ENCODE measurements at places on chromosomes 6 and 20.

- DNase-seq: no peak
Measured at GRCh38 chr6:158744986-158745430, 74.2 kb downstream of the EZR start.

GRCh38 chr6:83292900-83293843, 100.0 kb downstream of the RWDD2A start:
- no peak for DNase-seq

DNA sequence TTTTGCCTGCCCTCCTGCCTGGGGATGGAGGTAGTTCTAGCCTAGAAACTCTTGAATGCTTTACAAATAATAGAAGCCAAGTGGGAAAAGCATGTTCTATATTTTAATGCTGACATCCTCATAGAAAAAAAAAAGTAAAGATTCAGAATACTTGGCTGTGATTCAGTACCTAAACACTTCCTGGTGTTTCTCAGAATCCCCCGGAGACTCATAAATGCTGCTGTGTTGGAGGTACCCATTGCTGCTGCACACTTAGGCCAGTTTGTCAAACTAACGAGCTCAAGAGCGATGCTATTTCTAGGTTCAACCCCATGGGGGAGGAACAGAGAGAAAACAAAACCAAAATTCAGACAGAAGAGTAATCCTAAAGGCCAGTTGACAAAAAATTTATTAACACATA, 38.8 kb upstream of the ZFP64 start:
- no peak for DNase-seq

DNA sequence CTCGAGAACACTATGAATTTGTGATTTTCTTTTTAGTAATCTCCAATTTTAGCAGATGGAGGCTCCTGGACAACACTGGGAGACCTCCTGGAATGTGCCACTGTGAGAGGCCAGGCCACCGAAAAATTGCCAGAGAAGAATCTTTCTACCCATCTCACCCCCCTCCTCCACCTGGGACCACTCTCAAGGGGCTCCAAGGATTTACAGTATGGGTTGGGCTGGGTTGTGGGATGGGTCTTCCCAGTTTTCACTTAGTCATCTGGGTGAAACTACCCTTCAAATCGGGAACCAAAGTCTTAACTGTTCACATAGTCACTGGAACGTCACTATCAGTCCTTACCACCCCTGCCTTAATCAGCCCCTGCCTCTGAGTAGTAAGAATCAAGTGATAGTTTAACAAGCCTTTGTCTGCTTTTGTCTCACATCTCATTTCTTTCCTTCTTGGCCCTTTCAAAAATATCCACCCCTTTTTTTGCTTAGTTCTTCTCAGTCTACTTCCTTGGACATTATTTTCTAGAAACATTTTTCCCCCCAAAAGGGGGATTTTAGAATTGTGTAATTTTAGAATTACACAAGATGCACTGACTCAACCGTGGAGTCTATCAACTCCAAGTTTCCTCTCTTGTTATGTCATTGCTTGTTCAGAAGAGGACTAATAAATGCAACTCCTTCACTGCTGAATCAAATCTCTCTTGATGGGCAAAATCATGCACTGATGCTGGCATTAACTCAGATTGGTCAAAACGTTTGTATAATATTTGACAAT, 148.2 kb upstream of the MOCS1 start:
- no peak for DNase-seq

GRCh38 chr20:36064658-36065426, 89.7 kb upstream of the EPB41L1 start:
- peak; percentile 68 for DNase-seq

DNA sequence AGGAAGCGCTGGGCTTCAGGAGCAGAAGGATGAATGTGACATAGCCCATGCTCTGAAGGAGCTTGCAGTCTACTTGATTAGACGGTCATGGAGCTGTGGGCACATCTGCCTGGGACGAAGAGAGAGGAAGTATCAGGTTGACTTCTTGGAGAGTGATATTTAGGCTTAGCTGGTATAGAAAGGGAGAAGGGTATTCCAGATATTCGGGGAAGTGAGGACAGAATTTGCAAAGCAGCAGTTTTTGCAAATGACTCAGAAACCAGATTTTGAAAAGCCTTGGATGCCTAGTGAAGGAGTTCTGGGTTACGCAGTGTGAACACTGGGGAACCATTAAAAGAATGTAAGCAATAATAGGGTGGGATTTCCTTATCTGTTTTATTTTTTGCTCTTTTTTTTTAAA, 60.7 kb downstream of the EYA4 start:
- DNase-seq: no peak

DNA sequence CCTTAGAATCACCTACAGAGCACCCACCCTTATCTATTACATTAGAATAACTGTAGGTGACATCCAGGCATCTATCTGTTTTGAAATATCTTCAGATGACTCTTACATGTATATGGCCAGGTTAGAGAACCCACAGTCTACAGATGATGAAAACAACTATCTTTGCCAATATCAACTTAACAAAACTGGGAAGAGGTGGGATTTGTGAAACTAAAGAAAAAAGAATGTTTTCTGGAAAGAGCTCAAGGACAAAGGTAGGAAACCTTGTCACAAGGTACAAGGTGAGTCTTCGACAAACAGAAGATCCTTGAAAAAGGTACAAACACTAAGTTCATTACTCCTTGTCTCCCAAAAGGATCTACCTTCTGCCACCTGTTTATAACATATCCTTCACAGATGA, 47.0 kb upstream of the DST start:
- no peak for DNase-seq

DNA sequence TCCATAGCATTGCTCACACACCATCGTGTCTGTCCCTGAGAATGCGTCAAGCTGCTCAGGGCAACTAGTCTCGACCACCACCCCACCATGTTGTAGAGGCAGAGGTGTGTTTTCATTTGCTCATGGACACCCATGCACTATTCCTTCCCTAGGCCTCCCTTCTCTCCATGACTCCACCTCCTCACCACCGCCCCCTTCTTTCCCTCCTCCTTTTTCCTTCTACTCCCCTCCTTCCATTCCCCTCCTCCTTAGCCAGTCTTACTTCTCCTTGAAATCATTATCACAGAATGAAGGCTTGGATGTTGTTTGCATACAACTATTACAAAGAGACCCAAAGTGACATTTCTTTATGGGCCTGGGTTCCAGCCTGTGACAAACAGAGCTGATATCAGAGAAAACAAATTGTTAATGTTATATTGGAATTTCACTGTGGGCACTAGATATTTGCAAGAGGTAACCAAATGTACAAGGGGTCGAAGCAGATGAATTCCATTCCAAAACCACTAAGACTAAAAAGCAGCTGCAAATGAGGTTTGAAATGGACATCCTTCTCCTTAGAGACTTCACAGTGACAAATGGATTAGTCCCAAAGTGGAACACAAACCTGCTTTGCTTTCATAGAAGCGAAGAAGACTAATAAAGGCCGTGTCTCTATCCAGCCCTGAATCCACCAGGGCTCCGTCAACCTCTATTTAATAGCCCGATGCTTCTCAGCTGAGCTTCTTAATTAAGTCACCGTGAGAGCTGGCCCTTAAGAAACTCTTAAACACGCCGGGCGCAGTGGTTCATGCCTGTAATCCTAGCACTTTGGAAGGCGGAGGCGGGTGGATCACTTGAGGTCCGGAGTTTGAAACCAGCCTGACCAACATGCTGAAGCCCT, 275.8 kb upstream of the SULF2 start:
- DNase-seq: no peak

DNA sequence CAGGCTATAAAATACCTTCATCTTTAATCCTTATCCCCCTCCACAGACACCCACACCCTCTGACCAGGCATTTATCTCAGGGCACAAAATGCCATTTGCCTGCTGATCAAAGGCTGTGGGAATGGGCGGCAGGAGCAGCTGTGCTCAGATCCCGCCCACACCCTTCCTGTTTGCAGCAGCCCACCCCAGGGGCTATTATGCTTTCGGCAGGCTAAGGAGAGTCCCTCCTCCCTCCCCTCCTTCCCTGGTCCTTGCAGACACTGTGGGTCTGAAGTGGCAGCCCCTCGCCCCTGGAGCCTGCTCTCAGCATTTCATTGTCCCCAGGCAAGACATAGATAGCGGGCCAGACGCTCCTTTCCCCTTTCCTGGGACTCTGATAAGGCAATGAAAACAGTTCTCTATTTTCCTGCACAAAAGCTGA, 220.8 kb upstream of the HEY2 start:
- DNase-seq: no peak

DNA sequence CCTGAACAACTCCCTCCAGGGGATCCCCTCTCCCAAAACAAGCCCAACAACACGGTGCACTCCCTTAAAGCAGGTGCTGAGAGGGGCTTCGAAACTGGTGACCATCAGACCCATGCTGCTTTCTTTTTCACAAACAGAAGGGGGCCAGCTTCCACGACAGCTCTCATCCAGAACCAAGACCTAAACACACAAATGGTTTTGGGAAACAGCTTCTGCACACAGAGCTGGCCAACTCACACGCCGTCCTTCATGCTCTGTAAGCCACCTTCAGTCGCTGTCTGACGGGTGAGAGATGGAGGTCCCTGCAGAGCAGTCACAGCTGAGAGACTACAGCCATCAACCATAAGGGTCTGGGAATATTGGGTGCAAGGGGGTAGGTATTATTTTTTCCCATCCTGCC, 76.3 kb downstream of the ZMYND8 start:
- no peak for DNase-seq

DNA sequence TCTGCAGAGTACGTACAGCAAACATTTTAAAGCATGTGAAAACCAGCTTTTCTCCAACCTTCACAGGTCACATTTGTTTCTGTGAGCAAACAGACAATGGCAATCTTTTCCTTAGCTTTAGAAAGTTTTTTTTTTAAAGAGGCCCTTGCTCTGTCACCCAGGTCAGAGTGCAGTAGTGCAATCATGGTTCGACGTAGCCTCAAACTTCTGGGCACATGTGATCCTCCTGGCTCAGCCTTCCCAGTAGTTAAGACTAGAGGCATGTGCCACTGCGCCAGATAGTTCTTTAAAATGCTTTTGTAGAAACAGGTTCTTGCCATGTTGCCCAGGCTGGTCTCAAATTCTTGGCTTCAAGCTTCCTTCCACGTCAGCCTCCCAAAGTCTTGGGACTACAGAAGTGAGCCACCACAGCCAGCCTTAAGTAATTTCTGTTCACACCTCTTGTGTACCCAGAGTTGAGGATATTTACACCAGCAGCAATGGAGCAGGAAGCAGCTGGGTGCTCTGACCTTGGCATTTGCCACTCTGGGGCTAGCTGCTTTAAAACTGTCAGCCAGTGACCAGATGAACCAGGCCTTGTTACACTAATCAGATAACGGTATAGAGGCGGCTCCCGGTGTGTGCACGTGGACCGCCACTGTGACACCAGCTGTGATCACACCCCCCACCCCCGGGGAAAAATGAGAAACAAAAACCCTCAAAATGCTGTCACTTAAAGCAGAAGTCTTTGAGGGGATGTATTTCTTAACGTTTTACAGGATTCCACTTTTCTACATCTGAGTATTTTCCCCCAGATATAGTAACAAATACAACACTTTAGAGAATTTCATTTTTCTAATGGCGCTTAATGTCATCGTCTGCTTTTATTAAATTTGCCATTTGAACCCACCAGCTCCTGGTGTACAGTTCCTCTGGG, 71.3 kb downstream of the AKAP12 start:
- DNase-seq: no peak

GRCh38 chr6:48087448-48087847, 23.5 kb downstream of the PTCHD4 start:
- no peak for DNase-seq

DNA sequence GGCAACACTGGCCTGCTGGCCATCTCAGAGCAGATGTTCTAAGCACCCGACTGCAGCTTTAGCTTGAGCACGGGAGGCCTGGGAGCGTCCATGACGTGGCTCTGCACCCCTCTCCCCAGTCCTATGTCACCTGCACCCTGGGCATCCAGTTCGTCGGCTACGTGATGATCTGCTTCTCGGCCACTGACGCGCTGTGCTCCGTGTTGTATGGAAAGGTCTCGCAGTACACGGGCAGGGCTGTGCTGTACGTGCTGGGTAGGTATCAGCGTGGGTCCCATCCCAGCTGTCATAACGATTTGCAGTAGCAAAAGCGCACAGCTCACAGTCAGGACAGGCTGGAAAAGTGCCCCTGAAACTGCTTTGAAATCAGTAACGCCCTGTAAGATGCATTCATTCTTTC, 14.7 kb downstream of the UNC93A start:
- DNase-seq: no peak

DNA sequence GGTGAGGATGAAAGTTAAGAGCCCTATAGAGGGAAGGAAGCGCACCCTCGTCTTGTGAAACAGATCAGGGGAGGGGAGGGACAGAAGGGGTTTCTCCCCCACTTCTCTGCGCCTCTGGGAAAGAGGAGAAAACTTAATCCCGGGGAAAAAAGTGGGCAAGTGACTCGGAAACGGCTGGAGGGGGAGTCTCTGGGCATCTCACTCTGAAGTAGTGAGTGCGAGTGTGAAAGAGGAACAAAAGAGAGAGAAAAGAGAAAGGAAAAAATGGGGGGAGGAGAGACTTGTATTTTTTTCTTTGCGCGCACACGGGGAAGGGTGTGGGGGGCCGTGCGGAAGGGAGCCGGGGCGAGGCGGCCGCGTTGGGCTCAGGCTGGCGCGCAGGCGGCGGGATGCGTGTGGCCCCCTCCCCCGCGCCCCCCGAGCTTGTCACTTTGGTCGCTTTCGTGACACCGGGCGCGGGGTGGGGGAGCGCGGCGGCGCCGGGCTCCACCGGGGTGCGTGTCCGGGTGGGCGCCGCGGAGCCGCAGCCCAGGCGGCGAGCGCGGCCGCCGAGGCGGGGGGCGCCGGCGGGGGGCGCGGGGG, 454 bp downstream of the L3MBTL3 start:
- no peak for DNase-seq

DNA sequence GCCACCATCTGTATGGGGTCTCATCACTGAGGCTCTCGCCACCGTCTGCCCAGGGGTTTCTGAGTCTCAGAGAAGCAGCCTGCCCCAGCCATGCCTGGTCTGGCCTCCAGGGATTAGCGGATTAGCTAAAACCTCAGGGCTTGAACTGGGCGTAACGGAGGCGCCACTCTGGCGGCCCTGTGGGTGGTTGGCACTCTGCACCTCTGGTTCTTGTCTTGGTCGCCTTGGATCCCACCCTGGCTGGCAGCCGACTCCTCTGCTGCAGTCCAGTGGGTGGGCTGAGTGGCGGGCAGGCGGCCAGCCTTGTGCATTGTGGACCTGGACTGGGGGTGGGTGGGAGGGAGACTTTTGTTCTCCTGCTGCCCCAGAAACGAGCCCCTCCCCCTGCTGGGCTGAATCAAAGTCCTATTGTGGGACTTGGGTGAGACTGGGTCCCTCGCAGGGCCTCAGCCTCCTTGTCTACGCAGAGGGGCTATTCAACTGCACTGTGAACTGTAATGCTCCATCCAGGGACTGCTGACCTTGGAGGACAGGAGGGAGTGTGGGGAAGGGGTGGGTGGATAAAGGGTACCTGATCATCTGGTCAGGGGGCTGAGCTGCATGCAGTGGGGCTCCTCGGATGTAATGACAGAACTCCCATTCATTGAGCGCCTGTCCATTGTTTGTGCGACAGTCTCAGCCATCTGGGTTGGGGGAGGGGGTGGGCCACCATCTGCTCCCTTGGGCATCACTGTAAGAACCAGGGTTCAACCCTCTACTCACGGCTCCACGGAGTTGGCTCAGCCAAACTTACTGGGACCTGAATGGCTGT, 23.9 kb downstream of the SUN5 start:
- peak; percentile 12 for DNase-seq
